ENCODE measurements at places on chromosomes 16 and 17. TPM values are rescaled to one million over a fixed set of nuclear protein-coding genes. Genes with fewer than 3 reads are reported as not detected.

TMEM100 gene
- polyA plus RNA-seq = not detected

KCNAB3 gene
- polyA plus RNA-seq = 1.4 TPM

CPHXL2 gene
- polyA plus RNA-seq = not detected

RPH3AL gene
- polyA plus RNA-seq = 22.0 TPM

KRTAP1-5 gene
- not detected for polyA plus RNA-seq

KRTAP4-6 gene
- not detected for polyA plus RNA-seq

PIK3R6 gene
- 0.11 TPM for polyA plus RNA-seq

CNGB1 gene
- not detected for polyA plus RNA-seq

ENPP7 gene
- not detected for polyA plus RNA-seq

UNC13D gene
- 24.6 TPM for polyA plus RNA-seq

GFAP gene
- polyA plus RNA-seq = 4.0 TPM

GRCh38 chr16:23371368-23371767 is 69.3 kb downstream of the SCNN1B start:
- H3K4me3 ChIP-seq = no peak overlapping the region
- DNase-seq = no peak
- no peak overlapping the region for H3K27ac ChIP-seq

DNA sequence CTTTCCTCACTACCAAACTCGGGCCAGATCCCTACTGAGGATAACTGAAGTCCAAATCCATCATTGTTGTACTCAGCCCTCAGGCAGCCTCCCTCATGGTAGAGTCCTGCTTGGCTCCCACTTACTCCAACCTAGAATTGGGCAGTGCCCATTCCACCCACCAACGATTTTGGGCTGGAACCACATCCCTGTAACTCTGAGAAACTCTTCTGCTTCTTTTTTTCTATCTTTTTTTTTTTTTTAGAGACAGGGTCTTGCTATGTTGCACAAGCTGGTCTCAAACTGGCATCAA is 1.2 kb downstream of the PRR14 start:
- no peak overlapping the region for H3K27ac ChIP-seq
- H3K4me3 ChIP-seq = peak overlapping the region; percentile 56
- H3K27me3 ChIP-seq = no peaks in the 10 kb centered on the region

- peak; percentile 46 for DNase-seq
- no peaks in the 10 kb centered on the region for H3K27me3 ChIP-seq
- no peaks in the 10 kb centered on the region for H3K36me3 ChIP-seq
- no peak overlapping the region for H3K27ac ChIP-seq
Observed at GRCh38 chr17:14715561-14715960, 414.7 kb downstream of the HS3ST3B1 start.

DNA sequence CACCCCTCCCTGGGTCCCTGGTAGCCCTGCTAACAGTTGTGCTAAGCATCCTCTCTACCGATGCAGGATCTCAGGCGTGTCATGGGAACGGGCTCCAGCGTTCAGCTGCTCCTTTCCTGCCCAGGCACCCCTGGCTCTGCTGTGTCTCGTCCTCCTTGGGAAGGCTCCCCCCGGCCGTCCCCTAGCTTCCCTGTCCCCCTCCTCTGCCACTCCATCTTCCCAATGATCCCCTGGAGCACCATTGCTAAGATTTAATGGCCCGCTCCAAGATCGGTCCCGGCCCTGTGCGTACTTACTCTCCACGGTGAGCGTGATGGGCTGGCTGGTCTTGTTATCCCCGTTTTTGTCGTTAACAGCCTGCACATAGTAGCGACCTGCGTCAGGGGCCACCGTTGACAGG is 135.5 kb upstream of the CDC42EP4 start:
- no peaks in the 10 kb centered on the region for H3K36me3 ChIP-seq
- no peaks in the 10 kb centered on the region for H3K27me3 ChIP-seq
- DNase-seq = no peak
- no peak overlapping the region for H3K4me3 ChIP-seq
- H3K27ac ChIP-seq = no peak overlapping the region

DNA sequence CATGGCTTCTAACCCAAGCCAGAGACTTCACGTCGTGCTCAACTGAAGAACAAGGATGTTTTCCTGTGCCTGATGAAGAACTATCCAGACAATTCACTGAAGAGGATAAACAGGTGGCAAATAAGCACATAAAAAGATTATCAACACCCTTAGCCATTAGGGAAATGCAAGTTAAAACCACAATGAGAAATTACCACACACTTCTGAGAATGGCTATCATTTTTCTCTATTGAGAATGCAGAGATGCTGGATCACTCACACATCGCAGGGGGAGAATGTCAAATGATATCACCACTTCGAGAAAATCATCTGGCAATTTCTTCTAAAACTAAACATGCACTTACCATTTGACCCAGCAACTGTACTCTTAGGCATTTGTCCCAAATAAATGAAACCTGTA is 162.8 kb downstream of the IRX3 start:
- no peaks in the 10 kb centered on the region for H3K36me3 ChIP-seq
- H3K27ac ChIP-seq = no peak overlapping the region
- DNase-seq = no peak
- H3K27me3 ChIP-seq = no peaks in the 10 kb centered on the region

GRCh38 chr17:16273499-16273898 is 56.5 kb downstream of the PIGL start:
- H3K4me1 ChIP-seq = peaks cover 11% of the 10 kb centered on the region
- DNase-seq = no peak
- H3K27me3 ChIP-seq = no peaks in the 10 kb centered on the region
- H3K27ac ChIP-seq = peak overlapping the region; percentile 47

DNA sequence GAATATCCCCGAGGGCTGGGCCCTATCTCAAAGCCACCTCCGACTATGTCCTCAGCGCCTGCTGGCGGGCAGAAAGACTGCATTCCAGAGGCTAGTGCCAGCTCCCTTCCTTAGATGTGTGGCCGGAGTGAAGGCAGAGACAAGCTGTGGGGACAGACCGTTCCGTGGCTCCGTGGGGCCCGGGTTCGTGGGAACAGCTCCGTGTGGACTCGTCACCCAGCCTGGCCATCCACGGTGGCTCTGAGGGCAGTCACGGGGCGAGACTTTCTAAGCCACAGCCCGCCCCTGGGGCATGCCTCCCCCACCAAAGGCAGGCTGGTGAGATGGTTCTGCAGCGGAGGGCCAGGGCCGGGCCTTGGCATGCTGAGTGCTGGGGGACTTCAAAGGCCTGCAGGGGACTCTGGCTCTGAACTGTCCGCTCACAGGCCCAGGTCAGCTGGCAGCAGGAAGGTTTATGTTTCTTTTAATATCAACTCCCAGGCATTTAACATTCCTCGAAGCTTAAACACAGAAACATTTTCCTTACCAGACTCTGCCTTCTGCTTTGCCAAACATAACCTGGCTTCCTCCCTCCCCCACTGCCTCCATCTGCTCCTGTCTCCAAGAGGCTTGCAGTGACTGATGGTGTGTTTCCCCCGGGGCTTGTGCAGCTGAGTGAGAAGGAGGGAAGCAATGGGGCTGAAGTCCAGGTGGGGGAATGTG is 50.4 kb downstream of the TIMM22 start:
- H3K27me3 ChIP-seq = no peaks in the 10 kb centered on the region
- H3K4me3 ChIP-seq = no peak overlapping the region
- peak; percentile 37 for DNase-seq
- H3K4me1 ChIP-seq = peaks cover 17% of the 10 kb centered on the region

GRCh38 chr16:62205459-62205858 is 169.2 kb upstream of the CDH8 start:
- no peaks in the 10 kb centered on the region for H3K27me3 ChIP-seq
- no peaks in the 10 kb centered on the region for H3K4me1 ChIP-seq
- H3K27ac ChIP-seq = no peak overlapping the region

- H3K4me1 ChIP-seq = no peaks in the 10 kb centered on the region
- H3K27me3 ChIP-seq = no peaks in the 10 kb centered on the region
- H3K36me3 ChIP-seq = no peaks in the 10 kb centered on the region
- no peak overlapping the region for H3K4me3 ChIP-seq
- no peak for DNase-seq
- no peak overlapping the region for H3K27ac ChIP-seq
Observed at GRCh38 chr17:15886804-15887203, 58.1 kb upstream of the ADORA2B start.

DNA sequence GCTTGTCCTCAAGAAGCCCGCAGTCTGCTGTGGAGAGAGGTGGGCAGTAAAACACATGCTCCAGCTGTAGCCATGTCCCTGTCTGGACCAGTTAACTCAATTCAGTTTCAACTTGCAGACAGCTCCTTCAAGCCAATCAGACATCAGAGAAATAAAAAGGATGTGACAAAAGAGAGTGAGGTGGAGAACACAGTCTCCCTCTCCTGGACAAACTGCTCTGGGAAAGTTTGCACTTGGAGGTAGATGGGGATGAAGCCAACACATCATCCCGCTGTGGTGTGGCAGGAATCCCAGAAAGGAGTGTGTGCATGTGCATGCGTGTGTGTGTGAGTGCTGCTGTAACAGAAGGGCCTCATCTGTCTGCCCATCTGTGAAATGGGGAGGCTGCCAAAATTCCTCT is 358.6 kb upstream of the ASIC2 start:
- no peak overlapping the region for H3K4me3 ChIP-seq
- no peak overlapping the region for H3K27ac ChIP-seq
- H3K4me1 ChIP-seq = no peaks in the 10 kb centered on the region
- H3K27me3 ChIP-seq = peaks cover 20% of the 10 kb centered on the region

DNA sequence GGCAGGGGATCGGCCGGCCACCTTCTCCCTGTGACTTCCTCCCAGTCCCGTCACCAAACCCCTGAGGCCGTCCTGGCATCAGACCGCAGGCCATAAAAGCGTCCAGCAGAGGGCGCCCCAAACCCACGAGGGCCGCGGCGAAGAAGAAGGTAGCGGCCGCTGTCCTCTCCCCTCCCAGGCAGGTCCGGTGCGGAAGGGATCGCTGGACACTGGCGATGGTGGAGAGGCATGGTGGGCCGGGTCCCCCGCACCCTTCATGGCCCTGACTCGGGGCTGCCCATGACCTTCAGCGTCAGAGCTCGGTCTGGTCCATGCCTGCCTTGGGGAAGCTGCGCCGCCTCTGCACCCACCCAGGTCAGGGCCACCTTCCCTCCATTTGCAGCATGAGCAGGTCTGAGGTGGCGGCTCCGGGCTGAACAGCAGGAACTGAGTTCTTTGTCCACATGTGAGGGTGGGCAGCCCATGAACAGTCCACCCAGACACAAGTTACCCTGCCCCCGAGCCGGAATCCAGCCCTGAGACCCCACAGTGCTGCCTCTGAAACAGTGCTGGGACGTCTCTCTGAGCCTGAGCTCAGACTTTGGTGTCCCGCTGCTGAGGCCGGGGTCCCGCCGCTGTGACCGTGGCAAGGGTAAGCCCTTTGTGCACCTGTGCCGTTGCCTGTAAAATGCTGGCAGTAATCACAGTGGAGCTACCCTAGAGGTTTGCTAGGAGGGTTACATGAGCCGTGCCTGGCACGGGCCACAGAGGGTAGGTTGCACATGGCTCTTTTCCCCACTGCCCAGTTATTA is 40.8 kb upstream of the CMIP start:
- H3K4me3 ChIP-seq = no peak overlapping the region
- no peaks in the 10 kb centered on the region for H3K36me3 ChIP-seq
- H3K4me1 ChIP-seq = no peaks in the 10 kb centered on the region
- H3K27me3 ChIP-seq = peaks cover 2% of the 10 kb centered on the region
- DNase-seq = peak; percentile 90
- no peak overlapping the region for H3K27ac ChIP-seq

DNA sequence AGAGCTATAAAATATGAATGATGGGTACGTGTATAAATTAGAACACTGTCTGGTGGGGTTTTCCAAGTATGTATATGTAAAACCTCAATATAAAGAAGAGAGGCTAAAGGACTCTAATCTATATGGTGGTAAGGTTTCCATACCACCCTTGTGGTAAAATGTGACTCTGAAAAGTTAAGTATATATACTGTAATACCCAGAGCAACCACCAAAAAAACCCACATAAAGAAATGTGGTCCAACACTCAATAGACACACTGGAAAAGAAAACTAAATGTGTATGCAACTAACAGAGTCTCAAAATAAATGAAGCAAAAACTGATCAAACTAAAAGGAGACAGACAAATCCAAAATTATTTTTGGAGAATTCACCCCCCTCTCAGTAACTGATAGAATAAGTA is 72.2 kb downstream of the XPO6 start:
- H3K27ac ChIP-seq = no peak overlapping the region
- no peaks in the 10 kb centered on the region for H3K27me3 ChIP-seq
- no peaks in the 10 kb centered on the region for H3K4me1 ChIP-seq
- peaks cover 19% of the 10 kb centered on the region for H3K36me3 ChIP-seq

GRCh38 chr16:1645914-1646525 is 32.1 kb upstream of the JPT2 start:
- no peak overlapping the region for H3K27ac ChIP-seq
- no peak for DNase-seq
- H3K4me3 ChIP-seq = no peak overlapping the region
- H3K36me3 ChIP-seq = peaks cover 12% of the 10 kb centered on the region
- no peaks in the 10 kb centered on the region for H3K27me3 ChIP-seq

DNA sequence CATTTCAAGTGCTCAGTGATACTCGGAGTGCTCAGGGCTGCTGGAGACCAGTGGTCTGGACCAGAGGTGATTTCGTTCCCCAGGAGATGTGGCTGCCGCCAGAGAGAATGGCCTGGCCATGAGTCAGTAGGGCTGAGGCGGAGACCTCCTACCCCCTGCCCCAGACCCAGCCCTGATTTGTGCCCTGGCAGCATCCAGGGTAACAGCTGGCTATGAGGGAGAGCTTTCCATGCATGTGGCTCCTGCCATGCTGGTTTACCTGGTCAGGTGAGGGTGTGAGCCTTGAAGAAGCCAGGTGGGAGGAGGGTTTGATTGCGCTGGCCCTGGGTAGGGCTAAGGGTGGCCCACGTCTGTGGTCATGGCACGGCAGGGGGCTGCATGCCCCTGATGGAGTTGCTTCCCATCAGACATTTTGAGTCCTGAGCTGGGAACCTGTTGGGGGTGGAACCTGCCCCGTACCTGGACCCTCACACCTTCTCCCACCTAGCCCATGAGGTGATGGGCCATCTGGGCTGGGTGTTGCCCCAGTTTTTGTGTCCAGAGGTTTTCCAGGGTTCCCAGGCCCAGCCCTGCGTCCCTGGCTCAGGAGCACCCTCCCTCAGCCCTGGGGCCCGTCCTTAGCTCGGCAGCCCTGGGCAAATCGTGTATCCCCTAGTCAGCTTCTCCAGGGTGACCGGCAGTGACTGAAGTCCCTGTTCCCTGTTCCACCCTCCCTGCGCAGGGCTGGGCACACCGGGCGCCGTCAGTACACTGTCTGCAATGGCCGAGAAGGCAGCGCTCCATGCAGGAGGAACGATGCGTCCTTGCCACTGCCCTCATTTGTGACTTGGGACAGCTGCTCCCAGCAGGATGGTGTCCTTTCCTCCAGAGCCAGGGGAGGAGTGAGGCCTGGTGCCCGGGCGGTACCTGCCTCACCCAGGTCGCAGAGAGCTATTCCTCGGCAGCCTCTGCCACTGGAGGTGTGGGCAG is 9.0 kb upstream of the CSNK1D start:
- H3K36me3 ChIP-seq = no peaks in the 10 kb centered on the region
- H3K4me3 ChIP-seq = no peak overlapping the region
- no peak for DNase-seq
- no peaks in the 10 kb centered on the region for H3K4me1 ChIP-seq
- H3K27me3 ChIP-seq = no peaks in the 10 kb centered on the region

GRCh38 chr17:11996722-11997146 is 541 bp downstream of the ZNF18 start:
- DNase-seq = peak; percentile 53
- no peaks in the 10 kb centered on the region for H3K36me3 ChIP-seq
- H3K4me3 ChIP-seq = peak overlapping the region; percentile 56

- peaks cover 22% of the 10 kb centered on the region for H3K4me1 ChIP-seq
- no peak overlapping the region for H3K27ac ChIP-seq
- no peaks in the 10 kb centered on the region for H3K27me3 ChIP-seq
- no peak overlapping the region for H3K4me3 ChIP-seq
Observed at GRCh38 chr16:53822936-53823529, 119.1 kb downstream of the FTO start.

GRCh38 chr16:50762241-50762640 is 20.4 kb downstream of the CYLD start:
- no peak overlapping the region for H3K4me3 ChIP-seq
- H3K4me1 ChIP-seq = no peaks in the 10 kb centered on the region
- no peak for DNase-seq
- no peaks in the 10 kb centered on the region for H3K27me3 ChIP-seq
- H3K36me3 ChIP-seq = no peaks in the 10 kb centered on the region

Data from cardiac muscle cell (in vitro differentiated cells and primary cell).